ENCODE measurements at places on chromosomes 12 and 14.

DNA sequence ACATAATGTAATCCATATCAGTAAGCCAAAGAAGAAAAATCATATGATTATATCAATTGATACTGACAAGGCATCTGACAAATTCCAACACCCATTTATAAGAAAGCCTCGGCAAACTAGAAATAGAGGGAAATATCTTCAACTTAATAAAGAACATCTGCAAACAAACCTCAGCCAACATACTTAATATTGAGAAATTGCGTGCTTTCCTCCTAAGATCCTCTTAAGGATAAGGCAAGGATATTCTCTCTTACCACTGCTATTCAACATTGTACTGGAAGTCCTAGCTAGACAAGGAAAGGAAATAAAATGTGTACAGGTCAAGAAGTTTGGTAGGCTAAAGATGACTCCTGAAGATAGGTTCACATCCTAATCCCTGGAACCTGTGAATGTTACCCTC is 115.9 kb downstream of the DERA start:
- no peak for DNase-seq

GRCh38 chr12:92547420-92547819 is 155.4 kb upstream of the PLEKHG7 start:
- DNase-seq = no peak

DNA sequence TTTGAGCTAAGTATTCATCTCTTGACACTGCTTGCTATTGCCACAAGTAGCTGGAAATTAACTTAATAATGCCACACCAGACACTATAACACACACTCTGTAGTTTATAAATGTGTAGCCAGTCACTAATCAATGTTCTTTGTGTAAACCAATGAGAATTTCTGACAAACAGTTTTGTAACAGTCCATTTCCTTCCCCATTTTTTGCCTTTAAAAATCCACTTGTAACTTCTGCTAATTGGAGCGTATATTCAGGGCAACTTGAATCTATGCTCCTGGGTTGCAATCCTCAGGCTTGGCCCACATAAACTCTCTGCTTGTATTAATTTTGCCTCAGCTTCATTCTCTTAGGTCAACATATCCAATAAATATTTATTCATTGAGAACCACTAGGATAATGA is 125.0 kb upstream of the DHRS4 start:
- no peak for DNase-seq

DNA sequence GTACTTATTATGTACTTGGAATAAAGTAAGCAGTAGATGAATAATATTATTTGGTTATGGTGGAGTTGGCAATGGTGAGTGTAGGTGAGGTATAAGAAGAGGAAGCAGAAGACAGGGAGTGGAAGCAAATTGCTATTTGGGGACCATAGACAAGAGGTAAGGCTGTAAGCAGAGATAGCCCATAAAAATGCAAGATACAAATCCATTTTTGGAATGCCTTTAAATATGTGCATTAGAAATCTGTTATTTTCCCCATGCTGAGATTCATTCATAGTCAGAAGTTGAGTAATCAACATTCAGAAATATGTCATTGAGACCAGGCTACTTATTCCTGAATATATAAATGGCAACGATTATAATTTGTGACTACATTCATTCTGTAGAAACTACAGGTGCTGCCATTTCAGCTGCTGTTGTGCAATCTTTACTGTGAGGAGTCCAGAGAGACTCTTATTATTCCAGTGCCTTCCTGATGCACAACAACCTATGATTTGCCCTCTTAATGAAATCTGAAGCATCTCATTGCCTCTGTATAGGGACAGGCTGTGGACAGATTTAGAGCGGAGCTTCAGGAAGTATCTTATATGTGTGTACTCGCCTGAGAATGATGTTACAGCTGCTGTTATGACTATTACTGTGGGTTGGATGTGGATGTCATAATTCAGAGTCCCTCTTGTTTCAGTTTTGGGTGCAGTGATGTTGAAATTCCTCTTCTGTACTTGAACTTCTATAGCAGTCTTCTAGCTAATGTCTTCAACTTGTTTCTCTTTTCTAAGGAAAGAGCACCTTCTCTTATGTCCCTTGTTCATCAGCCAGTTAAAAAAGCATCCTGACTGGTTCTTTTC is 173.8 kb downstream of the NAV3 start:
- no peak for DNase-seq

DNA sequence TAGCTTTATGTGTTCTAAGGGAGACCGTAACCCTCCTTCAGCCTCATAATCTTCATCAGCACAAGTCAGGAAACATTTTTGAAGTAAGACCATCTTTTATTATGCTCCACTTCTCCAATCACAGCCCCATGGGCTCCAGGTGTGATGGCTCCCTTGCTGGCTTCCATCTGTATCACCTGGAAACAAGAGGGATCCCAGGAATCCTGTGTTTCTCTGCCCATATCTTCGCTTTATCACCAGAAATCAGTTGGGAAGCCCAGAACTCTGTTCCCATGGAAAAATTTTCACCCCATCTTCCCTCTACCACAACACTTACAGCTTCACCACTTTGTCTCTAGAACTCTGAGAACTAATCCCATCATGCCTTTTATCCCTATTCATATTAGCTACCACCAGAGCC is 68.3 kb downstream of the METTL25 start:
- no peak for DNase-seq

DNA sequence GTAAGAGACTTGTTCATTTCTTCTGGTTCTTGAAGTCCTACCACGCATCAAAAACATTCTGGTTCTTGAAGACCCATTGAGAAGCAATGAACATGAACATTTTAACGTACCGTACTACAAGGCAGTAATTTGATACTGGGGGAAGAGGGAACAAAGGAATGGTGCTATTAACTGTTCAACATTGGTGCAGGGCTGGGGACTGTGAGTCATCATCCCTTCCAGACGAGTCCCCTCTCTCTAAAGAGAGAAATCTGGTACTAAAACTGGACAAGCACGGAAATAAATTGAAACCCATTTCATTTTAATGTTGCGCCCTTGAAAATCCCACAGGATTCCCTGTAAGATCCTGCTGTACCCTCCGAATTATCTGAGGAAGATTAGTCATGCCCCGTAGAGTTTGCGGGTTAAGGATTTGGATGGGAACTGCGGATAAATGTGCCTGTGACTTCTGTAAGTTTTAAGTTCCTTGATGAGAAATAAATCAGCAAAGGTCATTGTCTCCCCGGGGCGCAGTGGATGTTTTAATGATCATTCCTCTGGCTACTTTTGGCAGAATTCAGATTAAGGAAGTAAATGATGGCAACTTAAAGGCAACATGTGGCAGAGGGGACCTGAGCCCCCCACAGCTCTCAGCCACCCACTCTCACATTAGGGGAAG is 78.6 kb downstream of the KCNK13 start:
- no peak for DNase-seq

GRCh38 chr14:77442196-77442595 is 15.2 kb downstream of the VIPAS39 start:
- no peak for DNase-seq

DNA sequence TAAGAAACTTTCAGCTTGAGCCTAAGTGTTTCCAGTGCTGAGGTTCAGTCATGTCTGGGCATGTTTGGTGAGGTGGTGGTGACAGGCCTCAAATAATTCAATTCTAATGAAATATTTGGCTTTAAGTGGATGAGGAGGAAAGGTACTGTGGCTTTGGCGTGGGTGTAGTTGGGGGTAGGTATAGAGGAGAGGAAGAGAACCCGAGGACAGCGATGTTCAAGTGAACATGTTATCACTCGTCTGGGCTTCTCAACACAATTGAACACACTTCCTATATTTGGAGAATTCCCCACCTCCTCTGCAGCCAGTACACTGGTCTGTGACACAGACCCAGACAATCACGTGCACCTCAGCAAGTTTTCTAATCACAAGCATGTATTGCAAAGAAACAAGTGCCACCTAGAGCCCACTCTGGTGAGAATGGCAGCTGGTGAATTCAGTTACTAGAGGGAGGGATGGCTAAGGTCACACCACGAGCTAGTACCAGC is 53.0 kb downstream of the IFNG-AS1 start:
- no peak for DNase-seq

GRCh38 chr14:100328495-100329163 is 5.5 kb downstream of the SLC25A47 start:
- DNase-seq = no peak

DNA sequence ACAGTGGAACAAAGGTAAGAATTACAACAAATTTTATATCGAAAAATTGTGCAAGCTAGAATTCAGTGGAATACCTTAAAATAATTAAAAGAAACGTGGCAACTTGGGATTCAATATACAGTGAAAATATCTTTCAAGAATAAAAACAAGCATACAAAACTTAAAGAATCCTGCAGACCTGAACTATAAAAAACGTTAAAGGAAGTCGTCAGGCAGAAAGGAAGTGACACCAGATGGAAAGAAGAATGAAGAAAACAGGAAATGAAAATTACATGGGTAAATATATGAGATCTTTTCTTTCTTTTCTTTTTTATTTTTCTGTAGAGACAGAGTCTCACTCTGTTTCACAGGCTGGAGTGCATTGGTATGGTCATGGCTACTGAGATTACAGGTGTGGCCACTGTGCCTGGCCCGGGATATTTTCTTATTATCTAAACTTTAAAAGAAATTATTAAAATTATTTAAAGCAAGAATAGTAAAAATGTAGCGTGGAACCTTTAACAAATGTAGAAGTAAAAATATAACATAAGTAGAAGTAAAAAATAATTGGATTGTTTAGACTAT is 4.7 kb downstream of the MGP start:
- no peak for DNase-seq

- no peak for DNase-seq
These were observed 145.2 kb upstream of the BTG1 start for GRCh38 chr12:92290886-92291285.

Measured in stimulated activated CD8-positive, alpha-beta memory T cell treated with anti-CD3 and anti-CD28 coated beads, Interleukin-4, amount 100 ng/mL, for 1 hour (primary cell).